ENCODE measurements at places on chromosomes 13 and 19.

DNA sequence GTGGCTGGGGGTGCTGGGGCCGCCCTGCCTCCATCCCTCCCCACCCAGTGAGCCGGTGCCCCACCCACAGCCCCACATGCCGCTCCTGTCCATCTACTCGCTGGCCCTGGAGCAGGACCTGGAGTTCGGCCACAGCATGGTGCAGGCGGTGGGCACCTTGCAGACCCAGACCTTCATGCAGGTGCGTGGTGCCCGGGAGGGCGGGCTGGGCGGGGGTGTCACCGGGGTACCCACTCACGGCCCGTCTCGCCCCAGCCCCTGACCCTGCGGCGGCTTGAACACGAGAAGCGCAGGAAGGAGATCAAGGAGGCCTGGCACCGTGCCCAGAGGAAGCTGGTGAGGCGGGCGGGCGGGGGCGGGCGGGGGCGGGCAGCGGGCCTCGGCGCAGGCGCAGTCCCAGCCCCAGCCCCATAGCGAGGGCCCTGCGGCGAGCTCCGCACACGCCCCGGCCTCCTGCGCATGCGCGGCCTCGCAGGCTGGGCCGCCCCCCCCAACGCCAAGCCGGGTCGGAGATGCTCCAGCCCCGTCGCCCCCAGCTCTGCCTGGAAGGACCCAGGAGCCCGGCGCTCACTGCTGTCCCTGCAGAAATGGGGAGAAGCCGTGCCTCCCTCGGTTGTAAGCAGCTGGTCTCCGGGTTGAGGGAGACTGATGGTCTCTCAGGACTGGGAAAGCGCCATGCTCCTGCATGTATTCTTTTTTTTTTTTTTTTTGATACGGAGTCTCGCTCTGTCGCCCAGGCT, 7.7 kb downstream of the ARHGAP45 start:
- peak; percentile 99 for DNase-seq

DNA sequence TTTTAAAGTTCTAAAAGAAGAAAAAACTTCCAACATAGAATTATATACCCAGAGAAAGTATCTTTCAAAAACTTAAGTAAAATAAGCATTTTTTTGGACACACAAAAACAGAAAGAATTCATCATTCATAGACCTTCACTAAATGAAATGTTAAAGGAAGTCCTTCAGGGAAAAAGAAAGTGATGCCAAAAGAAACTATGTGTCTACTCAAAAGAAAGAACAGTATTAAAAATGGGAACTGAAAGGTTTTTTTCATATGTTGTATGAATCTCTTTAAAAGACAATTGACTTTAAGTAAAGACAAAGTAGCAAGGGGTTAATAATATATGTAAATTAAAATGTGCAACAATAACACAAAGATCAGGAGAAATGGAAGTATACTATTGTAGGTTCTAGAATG, 96.5 kb downstream of the DHRS12 start:
- no peak for DNase-seq

DNA sequence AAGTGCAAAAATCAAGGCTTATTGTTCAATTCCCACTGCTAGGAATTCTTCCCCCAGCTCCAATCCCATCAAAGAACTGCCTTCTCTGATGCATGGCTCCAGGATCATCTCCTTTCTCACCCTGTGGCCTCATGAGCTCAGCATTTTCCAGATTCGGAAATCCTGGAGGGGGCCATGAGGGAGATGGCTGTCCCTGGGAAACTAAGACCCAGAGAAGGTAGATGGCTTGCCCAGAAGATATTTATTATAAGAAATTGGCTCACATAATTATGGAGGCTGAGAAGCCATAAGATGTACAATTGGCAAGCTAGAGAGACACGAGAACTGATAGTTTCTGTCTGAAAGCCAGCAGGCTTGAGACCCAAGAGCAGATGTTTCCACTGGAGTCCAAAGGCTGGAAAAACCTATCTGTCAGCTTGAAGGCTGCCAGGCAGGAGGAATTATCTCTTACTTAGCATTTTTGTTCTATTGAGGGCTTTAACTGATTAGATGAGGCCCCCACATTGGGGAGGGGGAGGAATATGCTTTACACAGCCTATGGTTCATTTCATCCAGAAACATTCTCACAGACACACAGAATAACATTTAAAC, 58.6 kb downstream of the GADD45B start:
- no peak for DNase-seq

- DNase-seq: no peak
Measured at GRCh38 chr13:42076309-42076713, 27.9 kb downstream of the DGKH start.

DNA sequence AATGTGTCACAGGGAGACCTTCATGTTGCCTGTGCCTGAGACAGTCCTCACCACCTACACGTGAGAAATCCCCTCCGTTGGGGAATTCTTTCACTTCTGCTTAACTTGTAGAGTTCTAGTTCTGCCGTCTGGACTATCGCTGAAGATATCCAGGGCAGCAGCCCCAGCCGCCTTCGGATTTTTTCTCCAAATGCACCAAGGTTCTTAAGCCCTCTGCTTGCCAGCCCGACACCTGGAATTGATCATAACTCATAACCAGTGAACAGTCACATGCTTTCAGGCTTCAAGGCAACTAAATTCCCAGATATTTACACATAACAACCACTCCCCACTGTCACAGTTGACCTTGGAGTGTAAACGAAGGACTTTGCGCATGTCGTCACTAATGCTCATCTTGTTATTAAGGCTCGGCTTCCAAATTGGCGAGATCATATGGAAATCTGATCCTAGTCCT, 114.4 kb downstream of the RAB20 start:
- DNase-seq: no peak
